NCI-H748 treated with DMSO at 0.1 percent for 48 hours (cell line): ENCODE measurements at places on chromosomes 7 and 10.

- no peak for DNase-seq
These were observed 51.9 kb downstream of the GNAT3 start for GRCh38 chr7:80459776-80460510.

DNA sequence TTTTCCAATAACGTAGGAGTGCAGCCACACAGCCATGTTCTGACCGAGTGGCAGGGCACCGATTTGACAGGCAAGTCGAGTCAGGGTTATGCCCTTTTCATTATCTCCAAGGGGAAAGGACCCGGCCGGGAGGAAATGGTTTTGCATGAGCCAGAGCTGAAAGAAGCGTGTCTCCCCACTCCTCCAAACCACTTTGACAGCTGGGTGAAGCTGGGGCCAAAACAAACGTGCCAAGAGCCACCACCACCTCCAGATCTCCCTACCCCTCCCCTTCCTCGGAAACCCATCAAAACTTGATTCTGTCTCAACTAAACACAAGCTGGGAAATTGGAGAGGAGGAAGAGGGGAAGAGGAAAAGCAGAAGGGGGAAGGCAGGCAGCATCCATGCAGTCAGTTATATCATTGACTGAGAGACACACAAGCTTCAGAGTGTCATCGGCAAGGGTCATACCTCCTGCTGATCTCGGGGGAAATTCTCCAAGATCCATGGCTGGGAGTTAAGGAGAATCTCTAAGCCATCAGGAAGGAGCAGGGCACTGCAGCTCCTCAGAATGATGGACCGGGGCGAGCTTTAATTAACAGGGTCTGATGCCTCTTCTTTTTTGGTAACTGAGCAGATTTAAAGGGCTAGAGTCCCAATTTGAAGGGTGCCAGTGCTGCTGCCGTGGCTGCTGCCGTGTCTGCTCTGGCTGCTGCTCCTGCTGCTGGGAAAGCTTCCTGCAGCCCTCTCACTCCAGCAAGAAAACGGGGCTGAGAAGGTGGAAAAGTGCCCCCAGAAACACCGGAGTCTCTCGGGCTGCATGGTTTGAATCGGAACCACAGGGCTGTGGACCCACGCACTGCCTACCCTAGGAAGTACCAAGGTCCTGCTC lies 34.7 kb upstream of the CALN1 start:
- no peak for DNase-seq

DNA sequence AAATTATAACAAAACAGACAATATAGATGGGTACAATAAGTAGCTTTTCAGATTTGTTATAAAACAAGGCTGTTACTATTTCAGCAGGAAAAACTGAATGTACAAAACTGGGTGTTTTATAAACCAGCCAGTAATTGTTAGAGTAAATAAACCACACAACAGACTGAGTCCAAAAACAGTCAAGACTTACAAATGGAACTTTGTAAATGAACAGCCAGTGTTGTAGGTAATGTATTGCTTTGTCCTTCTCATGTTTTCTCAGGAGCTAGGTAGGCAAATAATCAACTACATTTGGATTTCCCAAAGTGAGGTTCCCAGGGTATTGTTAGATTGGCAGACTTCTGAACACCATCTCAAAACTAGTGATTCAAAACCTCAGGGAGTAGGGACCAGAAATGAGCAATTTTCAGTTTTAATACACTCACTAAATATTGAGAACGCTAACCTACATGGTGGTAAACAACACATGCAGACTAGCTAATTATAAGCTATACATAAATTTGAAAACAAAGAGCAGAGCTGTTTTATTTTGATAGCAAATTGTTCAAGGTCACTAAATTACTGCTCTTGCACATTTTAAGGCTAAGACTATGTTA lies 36.2 kb downstream of the HERPUD2 start:
- no peak for DNase-seq

GRCh38 chr10:110074298-110074697 lies 66.5 kb downstream of the ADD3 start:
- DNase-seq = no peak

- no peak for DNase-seq
These were observed 38.4 kb downstream of the ZNF518A start for GRCh38 chr10:96168546-96168945.

GRCh38 chr10:112775381-112775780 lies 174.7 kb upstream of the TCF7L2 start:
- no peak for DNase-seq

GRCh38 chr10:4472190-4472904 lies 353.7 kb upstream of the AKR1E2 start:
- DNase-seq = no peak

GRCh38 chr10:29067161-29067560 lies 221.7 kb upstream of the LYZL1 start:
- no peak for DNase-seq

DNA sequence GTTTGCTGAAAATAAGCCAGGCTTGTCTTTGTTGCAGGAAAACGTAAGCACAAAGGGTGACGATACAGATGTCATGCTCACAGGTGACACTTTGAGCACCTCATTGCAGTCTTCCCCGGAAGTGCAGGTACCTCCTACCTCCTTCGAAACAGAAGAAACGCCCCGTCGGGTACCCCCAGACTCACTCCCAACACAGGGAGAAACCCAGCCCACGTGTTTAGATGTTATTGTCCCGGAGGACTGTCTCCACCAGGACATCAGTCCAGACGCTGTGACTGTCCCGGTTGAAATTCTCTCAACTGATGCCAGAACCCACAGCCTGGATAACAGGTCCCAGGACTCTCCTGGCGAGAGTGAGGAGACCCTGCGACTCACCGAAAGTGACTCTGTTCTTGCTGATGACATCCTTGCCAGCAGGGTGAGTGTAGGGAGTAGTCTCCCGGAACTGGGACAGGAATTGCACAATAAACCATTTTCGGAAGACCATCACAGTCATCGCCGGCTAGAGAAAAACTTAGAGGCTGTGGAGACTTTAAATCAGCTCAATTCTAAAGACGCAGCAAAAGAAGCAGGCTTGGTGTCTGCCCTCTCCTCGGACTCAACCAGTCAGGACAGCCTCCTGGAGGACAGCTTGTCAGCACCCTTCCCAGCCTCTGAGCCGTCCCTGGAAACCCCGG lies 18.3 kb upstream of the BHLHA15 start:
- no peak for DNase-seq

DNA sequence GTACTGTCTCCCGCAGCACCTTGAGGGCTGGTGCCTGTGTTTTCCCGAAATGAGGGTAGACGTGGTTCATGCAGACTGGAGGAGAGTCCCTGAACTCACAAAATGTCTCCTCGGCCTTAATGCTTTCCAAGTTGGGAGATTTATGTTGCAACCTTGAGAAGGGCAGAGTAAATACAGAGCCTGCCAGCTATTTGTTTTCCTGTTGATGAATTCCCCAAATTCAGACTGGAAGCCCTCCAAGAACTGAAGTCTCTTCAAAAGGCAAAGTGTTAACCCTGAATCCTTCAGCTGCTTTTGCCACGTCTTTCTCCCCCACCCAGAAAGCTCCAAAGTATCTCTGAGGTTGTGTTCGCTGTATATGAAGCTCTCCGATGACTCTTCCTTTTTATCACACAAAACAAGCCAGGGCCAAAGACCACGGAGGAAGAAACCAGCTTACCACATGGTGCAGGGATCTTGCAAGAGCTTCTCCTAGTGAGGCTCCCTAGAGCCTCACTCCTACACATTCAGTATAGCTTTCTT lies 254.7 kb upstream of the NFE2L3 start:
- DNase-seq = no peak
